ENCODE measurements at places on chromosomes 2 and 18.

- DNase-seq, result no peak
Measured at GRCh38 chr2:163610817-163611556, 124.8 kb downstream of the FIGN start.

- DNase-seq, result no peak
Measured at GRCh38 chr2:130957915-130958314, 121.2 kb downstream of the ARHGEF4 start.

DNA sequence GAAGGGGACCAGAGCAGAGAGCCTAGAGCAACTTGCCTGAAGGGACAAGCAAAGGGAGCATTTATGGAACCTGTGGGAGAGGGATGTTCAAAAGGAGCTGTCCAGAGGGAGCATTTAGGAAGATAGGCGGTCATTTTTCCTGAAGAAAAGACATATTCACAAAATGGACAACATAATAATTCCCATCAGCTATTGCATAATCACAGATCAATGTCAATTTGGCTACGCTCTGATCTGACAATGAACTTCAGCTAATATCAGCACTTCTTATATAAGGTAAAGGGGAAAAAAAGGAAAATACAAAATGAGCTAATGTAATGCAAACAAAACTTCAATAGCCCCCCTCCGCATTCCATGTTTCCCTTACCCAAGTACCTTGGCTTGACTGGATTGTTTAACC lies 291.1 kb upstream of the CDH7 start:
- DNase-seq, result no peak

DNA sequence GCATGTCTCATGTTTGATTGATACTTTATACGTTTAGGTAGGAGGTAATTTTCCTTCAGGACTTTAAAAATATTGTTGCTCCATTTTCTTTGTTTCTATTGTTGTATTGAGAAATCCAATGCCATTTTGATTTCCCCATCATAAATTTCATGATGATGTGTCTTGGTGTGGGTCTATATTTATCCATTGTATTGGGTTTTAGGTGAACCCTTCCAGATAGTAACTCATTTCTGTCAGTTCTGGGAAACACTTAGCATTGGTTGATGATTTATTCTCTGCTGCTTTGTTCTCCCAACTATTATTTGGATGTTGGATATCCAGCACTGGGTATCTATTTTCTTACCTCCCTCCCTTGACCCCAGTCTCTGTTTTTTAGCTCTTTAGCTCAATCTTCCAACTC lies 10.0 kb downstream of the MRPL19 start:
- no peak for DNase-seq

DNA sequence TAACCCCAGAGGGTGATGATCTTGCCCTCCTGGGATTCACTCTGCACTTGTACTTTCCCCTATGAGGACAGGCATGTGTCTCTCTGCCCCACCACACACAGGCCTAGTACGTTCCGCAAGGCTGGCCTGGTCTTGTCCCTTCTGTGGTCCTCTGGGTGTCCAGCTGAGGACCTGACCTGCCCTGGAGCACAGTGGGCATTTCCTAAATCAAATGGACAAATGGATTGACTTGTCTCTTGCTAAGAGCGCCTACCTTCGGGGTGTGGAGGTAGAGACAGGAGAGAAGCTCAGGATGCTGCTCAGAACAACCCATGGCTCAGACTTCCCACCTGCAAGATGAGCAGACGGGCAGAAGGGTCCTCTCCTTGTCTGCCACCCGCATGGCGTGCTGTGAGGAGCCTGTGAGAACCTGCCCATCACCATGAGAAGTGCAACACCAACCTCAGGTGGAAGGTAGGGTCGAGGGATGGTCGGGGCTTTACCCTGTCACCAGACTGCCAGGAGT lies 133.6 kb downstream of the MYCN start:
- no peak for DNase-seq

DNA sequence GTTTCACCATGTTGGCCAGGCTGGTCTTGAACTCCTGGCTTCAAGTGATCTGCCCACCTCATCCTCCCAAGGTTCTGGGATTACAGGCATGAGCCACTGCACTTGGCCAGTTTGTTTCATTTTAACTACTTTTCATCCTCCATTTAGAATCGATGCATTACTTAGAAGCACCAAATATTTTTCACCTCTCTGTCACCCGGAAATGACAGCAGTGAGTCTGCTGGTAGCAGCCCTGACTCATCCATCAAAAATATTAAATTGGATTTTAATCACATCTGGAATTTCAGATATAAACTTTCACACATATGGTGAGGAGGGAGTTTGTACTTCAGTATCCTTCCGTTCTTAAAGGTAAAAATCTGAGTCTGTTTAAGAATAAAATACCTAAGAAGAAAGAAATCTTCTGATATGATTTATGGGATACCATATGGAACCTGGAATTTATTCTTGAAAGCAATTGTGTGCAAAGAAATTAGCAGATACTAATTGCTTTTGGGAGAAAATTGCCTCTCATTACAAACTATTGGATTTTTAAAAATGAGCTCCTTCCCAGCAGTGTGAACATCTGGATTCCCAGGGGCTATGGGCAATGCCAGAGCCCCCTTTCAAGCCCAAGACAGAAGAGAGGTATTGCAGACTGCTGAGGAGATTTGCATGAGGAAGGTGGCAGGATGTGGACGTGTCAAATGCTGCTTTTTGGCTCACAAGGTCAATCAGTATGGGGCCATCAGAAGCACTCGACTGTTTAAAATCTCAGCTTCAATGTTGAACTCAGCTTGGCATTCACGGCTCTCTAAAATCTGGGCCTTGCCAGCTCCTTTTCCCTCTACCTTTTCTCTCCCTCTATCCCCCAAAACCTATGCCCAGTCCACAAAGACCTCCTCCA lies 279.5 kb upstream of the SIX2 start:
- no peak for DNase-seq

Measured in T-helper 2 cell (primary cell).